ENCODE measurements at places on chromosomes 7 and 10. TPM values are rescaled to one million over a fixed set of nuclear protein-coding genes. Genes with fewer than 3 reads are reported as not detected.

- DNase-seq = no peak
These were observed 3.6 kb upstream of the GPR146 start for GRCh38 chr7:1040790-1041189.

Gene CEP55
- total RNA-seq = 193 TPM

GRCh38 chr10:80540981-80541750, 3.5 kb downstream of the SH2D4B start:
- no peak for DNase-seq

Gene JCAD
- total RNA-seq = 3.2 TPM

Measured in A172 (cell line).